ENCODE measurements at places on chromosomes 5 and 9.

DNA sequence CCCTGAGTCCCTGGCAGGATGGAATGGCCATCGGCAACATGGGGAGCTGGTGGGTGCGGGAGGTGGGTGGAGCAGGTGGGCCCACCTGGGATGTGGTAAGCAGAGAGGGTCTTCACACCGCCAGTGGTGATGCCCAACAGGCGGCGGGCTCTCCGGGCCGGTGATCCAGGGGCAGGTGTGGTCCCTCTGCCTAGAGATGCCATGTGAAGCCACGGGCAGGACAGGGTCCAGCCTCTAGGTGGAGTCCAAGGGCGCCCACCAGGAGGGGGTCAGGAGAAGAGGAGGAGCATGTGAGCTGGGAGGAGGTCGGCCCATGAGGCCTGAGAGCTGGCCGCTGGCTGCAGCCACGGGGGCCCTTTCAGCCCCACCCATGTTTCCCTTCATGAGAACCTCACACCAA, 221.1 kb downstream of the FANCC start:
- DNase-seq = no peak

DNA sequence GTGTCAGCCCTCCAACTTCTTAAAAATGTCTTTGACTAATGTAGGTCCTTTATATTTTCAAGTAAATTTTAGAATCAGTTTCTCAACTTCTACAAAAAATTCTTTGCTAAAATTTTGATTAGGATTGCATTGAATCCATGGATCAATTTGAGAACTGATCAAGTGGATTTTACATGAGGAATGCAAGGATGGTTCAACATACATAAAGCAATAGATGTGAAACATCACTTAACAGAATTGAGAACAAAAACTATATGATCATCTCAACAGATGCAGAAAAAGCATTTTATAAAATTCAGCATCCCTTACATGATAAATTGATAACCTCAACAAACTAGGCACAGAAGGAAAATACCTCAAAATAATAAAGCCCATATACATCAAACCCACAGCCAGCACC, 190.8 kb downstream of the AUH start:
- no peak for DNase-seq

DNA sequence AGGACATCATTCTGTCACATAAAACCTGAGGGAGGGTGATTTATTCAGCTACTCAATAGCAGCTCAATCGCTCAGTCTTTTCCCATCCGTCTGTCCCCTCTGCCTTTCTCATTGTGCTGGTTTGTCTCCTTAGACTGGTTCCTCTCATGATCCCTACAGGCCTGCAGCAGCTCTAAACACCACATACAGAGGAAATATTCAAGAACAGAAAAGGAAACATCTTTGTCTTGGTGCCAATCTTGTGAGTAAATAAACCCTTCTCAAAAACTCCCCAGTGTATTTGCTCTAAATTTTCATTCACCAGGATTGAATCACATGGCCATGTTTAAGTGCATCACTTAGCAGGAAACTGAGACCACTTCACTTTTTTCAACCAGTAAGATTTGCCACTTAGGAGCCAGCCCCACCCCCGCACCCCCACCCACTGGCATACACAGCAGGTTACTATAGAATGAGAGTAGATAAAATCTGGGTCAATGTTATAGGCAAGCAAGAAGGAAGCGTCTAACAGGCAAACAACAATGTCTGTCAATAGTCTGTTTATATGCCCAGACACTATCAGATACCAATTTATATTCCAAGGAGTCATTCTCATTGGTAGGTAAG, 895.5 kb upstream of the DMAC1 start:
- DNase-seq = peak; percentile 54

GRCh38 chr5:142531977-142532780, 153.7 kb downstream of the FGF1 start:
- DNase-seq = no peak
